ENCODE measurements at places on chromosomes 4 and X. TPM values are rescaled to one million over a fixed set of nuclear protein-coding genes. Genes with fewer than 3 reads are reported as not detected.

The GC gene
- not detected for total RNA-seq

The PLAC8 gene
- 1.1 TPM for total RNA-seq

The AKAP4 gene
- 0.10 TPM for total RNA-seq

The PDGFC gene
- 2.4 TPM for total RNA-seq

The PHOX2B gene
- total RNA-seq, result not detected
